Adrenal gland (tissue), 19 donors: ENCODE measurements at places on chromosomes 12 and 14.

- no peak for DNase-seq
Measured at GRCh38 chr12:3150931-3151835, 74.0 kb downstream of the TSPAN9 start.

DNA sequence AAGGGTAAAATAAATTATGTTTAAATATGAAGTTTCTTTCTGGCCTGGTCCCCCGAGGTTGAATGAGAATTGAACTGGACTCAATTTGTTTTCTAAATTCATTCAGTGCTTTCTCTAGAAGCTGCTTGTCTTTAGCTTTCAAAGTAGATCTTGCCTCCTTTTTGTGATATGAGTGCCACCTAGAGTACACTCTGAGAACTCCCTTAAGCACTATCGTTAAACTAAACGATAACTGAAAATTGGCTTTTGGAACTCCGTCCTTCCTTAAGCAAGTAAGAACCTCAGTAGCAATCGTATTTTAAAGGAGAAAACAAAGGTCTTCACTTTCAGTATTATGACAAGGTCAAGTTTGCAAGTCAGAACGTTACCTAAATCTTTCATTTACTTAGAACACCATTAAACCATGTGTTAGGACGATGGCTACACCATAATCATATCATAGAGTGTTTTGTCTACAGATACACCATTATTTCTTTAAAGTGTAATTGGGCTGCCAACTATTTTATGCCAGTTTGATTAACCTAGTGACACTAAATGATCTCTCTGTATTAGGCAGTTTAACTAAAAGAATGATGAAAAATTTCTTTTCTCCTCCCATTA, 364.8 kb downstream of the SNAPC1 start:
- peak; percentile 17 for DNase-seq

DNA sequence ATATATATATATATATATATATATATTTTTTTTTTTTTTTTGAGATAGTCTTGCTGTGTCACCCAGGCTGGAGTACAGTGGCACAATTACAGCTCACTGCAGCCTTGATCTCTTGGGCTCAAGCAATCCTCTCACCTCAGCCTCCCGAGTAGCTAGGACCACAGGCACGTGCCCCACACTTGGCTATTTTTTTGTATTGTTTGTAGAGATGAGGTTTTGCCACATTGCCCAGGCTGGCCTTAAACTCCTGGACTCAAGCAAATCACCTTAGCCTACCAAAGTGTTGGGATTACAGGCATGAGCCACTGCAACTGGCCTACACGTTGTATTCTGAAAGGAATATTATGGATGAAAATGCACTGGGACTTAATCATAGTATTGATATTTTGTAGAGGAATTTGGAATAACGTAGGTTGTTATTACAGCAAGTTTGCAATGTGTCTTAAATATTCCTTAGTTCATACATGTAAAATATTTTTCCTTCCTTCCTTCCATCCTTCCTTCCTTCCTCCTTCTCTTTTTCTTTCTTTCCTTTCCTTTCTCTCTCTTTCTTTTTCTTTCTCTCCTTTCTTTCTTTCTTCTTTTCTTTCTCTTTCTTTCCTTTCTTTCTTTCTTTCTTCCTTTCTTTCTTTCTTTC, 862 bp downstream of the KLRB1 start:
- no peak for DNase-seq

- no peak for DNase-seq
Measured at GRCh38 chr12:78119351-78119918, 288.7 kb downstream of the NAV3 start.

GRCh38 chr12:131456301-131457027, 254.4 kb upstream of the SFSWAP start:
- no peak for DNase-seq

DNA sequence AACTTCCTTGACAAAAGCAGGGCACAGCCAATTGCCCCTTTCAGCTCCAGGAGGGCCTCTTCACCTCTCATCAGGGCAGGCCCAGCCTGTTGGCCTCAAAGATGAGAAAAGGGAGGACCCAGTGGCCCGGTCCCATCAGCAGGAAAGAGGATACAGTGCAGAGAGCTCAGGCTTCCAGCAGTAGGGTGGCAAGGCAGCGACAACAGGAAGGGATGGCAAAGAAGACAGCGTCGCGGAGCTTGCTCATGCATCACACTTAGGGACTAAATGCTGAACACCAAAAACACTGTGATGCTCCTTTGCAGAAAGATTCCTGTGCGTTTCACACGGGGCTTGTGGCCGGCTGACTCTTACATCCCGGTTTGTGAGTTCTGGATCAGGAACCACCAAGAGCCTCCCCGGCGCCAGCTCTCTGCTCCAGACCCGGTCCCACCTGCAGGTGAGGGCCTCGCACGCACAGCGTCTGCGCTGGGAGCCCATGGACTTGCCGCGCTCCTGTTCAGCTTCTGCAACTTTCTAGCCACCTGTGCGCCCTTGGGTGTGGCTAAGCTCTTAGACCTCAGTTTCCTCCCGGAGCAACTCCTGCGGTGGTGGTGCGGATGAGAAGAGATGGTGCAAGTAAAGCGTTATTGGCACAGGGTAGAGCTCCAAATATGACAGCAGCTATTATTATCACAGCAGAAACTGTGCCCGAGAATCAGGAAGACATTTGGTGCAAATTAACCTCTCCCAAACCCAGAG, 15.3 kb upstream of the BCL7A start:
- no peak for DNase-seq

DNA sequence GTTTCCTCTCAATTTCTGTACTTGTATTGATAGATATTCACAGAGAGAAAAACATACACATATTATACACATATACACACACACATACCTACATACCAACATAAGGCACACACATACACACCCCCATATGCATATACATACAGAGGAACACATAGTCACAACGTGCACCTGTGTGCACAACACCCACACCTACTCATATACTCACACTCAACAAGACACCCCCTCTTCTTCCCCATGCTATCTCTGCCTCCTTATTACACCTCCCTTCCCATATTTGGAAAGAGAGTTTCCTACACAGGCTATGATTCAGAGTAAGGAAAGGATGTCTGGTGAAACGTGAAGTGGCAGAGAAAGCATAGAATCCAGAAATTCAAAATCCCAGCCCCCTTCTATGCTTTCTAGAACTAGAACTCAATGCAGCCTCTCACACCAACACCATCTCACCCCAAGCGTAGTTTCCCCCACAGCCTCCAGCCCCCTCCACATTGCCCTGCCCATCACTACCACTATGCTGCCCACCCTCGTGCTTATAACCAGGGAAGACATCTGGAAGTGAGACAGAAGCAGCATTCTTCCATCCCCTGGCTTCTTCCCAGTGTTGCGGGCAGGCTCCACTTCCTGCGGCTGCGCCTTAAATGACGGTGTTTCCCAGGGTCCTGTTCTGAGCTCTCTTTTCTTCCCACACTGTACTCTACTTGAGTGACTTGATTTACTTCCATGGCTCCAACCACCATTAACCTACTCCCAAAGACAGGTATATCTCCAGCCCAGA, 2.4 kb downstream of the RNASE8 start:
- no peak for DNase-seq

DNA sequence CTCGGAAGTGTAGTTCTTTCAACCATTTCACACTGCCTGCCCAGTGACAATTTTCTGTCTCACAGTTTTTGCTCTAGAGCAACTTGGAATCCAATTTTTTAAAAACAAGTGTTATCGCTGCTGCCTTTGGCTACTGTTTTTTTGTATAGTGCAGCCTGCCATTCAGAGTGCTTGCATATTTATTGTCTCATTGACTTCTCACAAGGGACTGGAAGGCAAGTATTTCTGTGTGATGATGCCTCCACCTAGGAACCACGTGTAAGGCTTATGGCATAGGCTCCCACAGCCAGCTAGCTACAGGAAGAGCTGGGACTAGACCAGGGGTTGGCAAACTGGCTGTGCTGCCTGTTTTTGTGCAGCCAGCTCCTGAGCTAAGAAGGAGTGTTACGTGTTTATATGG, 903 bp downstream of the PARPBP start:
- DNase-seq, result no peak

DNA sequence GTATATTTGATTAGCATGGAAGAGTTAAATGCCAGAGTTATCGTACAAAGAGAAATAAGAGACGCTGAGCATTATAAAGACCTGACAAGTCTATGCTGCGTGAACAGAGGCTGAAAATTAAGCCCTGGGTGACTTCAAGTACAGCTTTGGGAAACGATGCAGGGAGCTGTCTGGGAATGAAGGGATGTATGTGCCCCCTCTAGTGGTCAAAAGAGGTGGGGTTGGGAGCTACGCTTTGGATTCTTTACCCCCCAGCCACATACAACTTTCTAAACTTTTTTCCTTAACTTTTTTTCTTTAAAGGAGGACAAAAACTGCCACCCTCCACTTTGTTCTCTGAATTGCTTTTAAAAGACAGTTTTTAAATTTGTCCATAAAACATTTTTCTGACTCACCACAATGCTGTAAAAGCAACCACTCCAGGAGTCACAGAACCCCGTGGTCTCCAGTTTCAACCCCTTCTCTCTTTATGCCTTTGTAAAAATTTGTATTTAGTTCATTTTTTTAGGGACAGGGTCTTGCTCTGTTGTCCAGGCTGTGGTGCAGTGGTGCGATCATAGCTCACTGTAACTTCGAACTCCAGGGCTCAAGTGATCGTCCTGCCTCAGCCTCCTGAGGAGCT, 59.4 kb downstream of the ZNF664 start:
- DNase-seq, result peak; percentile 56

DNA sequence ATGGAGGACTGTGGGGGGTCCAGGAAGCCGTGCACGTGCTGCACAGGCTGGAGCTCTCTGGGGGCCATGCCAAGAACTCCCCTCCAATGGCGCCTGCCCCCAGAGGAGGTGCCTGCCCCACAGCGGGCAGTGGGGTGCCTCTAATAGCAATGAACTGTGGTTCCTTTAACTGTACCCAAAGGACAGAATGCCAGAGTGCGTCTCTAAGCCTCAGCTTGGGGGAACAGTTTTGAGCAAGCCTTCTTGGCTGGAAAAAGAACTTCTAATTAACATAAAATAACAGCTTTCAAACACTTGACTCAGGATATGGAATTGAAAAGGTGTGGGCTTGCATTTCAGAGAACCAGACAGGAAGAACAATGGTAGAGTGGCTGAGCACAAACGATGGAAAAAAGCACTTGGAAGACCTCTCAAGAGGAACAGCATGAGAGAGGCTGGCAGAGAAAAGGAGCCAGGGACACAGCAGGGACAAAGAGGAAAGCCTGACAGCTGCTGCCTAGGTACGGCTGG, 195.6 kb downstream of the TTC7B start:
- DNase-seq, result no peak

GRCh38 chr14:61494018-61494417, 172.6 kb downstream of the PRKCH start:
- DNase-seq, result no peak

GRCh38 chr12:91601054-91601453, 418.4 kb upstream of the DCN start:
- DNase-seq, result no peak

DNA sequence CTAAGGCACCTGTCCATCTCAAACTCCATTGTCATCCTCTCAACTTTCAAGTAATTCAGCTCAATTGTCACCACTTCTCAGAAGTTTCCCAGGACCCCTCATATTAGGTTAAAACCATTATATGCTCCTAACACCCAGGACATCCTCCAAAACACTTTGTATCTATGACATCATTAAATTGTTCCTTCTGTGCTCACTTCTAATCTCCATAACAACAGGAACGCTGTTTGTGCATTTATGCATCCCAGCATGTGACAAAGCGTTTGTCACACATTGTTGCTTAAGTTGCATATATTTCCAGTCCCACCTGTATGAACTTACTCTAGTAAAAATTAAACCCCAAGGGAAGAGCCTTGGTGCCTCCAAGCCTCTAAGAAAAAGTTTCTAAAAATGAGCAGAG, 133.9 kb downstream of the TBX5 start:
- DNase-seq, result no peak

- DNase-seq, result no peak
Measured at GRCh38 chr12:22536971-22537544, 7.3 kb downstream of the C2CD5 start.
